ENCODE measurements at places on chromosomes 4 and X. TPM values are rescaled to one million over a fixed set of nuclear protein-coding genes. Genes with fewer than 3 reads are reported as not detected.

- H3K4me3 ChIP-seq, result no peak overlapping the region
- DNase-seq, result no peak
- peaks cover 21% of the 10 kb centered on the region for H3K4me1 ChIP-seq
- no peak overlapping the region for H3K27ac ChIP-seq
- H3K36me3 ChIP-seq, result no peaks in the 10 kb centered on the region
- no peaks in the 10 kb centered on the region for H3K27me3 ChIP-seq
These were observed 76.0 kb downstream of the PDLIM5 start for GRCh38 chr4:94527556-94528233.

GRCh38 chrX:132822634-132823012, 135.8 kb downstream of the HS6ST2 start:
- H3K36me3 ChIP-seq, result no peaks in the 10 kb centered on the region
- H3K4me3 ChIP-seq, result no peak overlapping the region
- H3K27ac ChIP-seq, result no peak overlapping the region
- no peak for DNase-seq

The ADGRG2 gene
- total RNA-seq, result 25.0 TPM

- H3K4me1 ChIP-seq, result no peaks in the 10 kb centered on the region
- H3K36me3 ChIP-seq, result no peaks in the 10 kb centered on the region
- H3K4me3 ChIP-seq, result no peak overlapping the region
- no peak overlapping the region for H3K27ac ChIP-seq
- DNase-seq, result no peak
These were observed 282.4 kb downstream of the C4orf33 start for GRCh38 chr4:129378364-129378763.

- H3K4me3 ChIP-seq, result no peak overlapping the region
- no peaks in the 10 kb centered on the region for H3K4me1 ChIP-seq
- H3K27ac ChIP-seq, result no peak overlapping the region
- no peaks in the 10 kb centered on the region for H3K27me3 ChIP-seq
These were observed 353.4 kb upstream of the TACR3 start for GRCh38 chr4:104073229-104073628.

DNA sequence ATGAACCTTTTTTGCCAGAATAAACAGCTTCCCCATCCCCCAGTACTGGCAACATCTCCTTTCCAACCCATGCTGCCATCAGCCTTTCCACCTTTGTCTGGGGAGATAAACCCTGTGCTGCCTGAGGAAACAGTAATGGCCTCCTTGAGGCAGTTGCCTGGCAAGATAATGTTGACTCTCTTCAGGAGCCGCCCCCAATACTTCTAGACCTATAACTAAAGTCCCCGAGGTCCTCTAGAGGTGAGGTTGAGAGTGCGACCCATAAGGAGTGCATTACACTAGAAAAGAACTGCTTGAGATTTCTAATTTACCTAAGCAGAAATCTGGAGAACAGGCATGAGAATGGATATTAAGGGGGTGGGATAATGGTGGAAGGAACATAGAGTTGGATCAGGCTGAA, 963.2 kb upstream of the PCDH7 start:
- H3K27ac ChIP-seq, result no peak overlapping the region
- no peak for DNase-seq
- no peaks in the 10 kb centered on the region for H3K36me3 ChIP-seq
- H3K4me3 ChIP-seq, result no peak overlapping the region
- no peaks in the 10 kb centered on the region for H3K27me3 ChIP-seq

GRCh38 chr4:1610791-1611500, 73.2 kb downstream of the FAM53A start:
- no peak for DNase-seq
- H3K27ac ChIP-seq, result no peak overlapping the region
- H3K27me3 ChIP-seq, result no peaks in the 10 kb centered on the region
- H3K4me1 ChIP-seq, result no peaks in the 10 kb centered on the region
- no peak overlapping the region for H3K4me3 ChIP-seq
- H3K36me3 ChIP-seq, result no peaks in the 10 kb centered on the region
